ENCODE measurements at places on chromosomes 7 and 10.

GRCh38 chr7:92973293-92973731 lies 136.9 kb upstream of the CDK6 start:
- DNase-seq = no peak

DNA sequence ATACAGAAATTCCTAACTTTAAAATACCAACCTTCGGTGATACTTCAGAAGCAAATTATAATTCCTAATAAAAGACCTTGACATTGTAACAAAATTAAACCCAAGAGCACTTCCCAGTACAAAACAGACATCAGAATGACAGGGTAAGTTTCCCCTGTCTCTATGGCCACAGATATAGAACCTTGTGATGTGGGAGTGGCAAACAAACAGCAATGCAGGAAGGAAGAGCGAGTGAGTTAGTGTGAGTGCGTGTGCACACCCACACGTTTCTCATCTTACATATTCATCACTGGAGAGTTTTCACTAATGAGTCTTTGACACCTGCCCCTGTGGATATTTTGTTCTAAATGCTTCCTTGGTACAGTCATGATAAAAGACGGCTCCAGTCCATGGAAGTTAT lies 72.2 kb downstream of the VWC2 start:
- no peak for DNase-seq

- no peak for DNase-seq
Observed at GRCh38 chr10:95987685-95988426, 55.5 kb upstream of the CCNJ start.

- DNase-seq = no peak
Observed at GRCh38 chr10:27223964-27224363, 16.6 kb downstream of the ACBD5 start.

DNA sequence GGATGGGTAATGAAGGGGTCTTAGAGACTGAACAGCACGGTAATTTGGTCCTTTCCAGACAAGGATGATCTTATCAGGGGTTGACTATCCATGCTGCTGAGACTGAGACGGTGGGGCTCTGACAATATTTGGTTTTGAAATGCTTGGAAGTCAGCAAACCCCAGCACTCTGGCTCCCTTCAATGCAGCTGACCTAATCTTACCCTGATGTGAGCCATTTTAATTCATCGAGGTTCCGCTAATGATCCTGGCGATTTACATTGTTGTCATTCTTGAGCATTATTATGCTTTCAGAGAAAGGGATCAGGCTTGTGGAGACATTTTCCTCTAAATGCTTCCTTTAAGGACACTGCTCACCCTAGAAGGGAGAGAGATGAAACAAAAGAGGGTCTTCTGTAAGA lies 114.6 kb upstream of the BMPER start:
- DNase-seq = no peak

DNA sequence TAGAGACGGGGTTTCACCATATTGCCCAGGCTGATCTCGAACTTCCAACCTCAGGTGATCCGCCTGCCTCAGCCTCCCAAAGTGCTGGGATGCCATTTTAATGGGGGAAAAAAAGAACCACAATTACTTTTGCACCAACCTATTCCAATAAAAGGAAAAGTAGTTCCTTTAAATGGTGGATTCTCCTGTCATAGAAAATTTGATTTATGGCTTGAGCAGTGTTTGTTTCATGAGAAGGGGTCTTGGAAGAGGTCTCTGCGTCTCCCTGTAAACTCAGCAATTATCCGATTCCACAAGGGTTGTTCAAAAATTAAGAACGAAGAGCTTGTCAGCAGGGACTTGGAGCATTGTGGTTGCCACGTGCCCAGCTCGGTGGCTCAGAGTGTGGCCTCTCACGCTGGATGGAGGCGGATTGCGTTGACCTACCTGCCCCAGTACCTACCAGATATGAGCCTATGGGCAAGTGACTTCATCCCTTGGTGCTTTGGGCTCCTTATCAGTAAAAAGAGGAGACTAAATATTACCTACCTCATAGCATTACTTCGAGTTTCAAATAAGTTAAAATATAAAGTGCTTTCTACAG lies 2.8 kb upstream of the TRIP6 start:
- peak; percentile 12 for DNase-seq

DNA sequence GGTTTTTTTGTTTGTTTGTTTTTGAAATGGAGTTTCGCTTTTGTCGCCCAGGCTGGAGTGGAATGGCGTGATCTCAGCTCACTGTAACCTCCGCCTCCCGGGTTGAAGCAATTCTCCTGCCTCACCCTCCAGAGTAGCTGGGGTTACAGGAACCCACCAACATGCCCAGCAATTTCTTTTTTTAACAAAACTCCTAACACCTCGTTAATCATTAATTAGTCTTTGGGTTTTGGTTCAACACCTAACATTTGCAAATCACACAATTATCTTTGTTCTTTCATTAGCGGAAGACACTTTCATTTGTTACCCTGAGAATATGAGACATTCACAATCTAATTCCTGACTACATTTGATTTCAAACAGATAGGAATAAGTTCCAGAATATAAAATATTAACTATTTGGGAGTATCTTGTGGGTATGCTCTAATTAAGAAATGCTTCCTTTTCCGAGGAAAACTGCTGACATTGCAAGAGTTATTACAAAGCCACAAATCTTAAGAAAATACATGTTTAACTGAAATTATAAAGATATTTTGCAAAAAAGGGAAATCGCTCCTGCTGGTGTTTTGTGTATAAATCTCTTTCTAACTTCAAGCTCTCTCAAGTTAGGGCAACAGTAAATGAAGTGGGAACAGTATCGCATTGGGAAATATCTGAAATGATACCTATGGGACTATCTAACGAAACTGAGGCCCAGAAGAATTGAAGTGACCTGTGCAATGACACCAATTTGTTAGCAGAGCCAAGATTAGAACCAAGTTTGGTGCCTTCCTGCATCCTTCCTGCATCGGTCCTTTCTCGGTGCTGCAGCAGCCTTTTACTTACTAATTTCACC lies 1.2 kb upstream of the LSM8 start:
- no peak for DNase-seq

- peak; percentile 32 for DNase-seq
Observed at GRCh38 chr10:27482984-27483956, 20.8 kb upstream of the RAB18 start.

- peak; percentile 81 for DNase-seq
Observed at GRCh38 chr7:134458341-134458805, 527 bp downstream of the AKR1B1 start.

DNA sequence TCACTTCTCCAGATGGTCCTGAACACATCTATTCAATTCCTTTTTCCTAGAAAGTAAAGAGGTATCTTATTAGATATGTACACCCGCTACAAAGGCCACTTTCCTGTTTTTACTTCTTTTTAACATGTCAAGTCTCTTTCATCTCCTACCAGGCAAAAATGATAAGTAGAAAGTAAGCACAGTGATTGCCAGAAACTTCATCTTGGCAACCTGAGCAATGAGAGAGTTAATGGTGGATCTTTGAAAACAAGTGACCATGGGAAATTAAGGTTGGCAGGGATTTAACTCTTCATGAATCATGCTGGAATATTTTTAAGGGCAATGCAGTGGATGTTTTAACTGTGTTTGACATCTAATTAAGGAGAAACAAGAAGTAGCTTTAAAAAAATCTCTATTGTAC lies 2.7 kb downstream of the SEMA3A start:
- no peak for DNase-seq

DNA sequence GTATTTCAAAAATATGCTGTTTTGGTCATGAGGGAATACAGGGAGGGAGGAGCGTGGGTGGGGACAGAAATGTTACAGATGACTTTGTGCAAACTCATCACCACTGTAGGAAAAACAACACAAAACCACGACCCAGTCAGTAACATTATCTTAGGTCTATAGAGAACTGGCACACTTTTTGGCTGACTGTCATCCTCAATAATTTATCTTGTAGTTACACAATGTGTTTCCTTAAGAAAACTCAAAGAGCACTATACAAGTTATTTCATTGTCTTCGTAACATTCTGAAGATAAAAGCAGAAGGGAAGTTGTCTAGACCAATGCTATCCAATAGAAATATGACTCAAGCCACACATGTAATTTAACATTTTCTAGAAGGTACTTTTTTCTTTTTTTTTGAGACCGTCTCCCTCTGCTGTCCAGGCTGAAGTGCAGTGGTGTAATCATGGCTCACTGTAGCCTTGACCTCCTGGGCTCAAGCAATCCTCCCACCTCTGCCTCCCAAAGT lies 16.9 kb upstream of the CDK14 start:
- DNase-seq = no peak

GRCh38 chr7:102843850-102844249 lies 69.0 kb upstream of the LRRC17 start:
- no peak for DNase-seq

DNA sequence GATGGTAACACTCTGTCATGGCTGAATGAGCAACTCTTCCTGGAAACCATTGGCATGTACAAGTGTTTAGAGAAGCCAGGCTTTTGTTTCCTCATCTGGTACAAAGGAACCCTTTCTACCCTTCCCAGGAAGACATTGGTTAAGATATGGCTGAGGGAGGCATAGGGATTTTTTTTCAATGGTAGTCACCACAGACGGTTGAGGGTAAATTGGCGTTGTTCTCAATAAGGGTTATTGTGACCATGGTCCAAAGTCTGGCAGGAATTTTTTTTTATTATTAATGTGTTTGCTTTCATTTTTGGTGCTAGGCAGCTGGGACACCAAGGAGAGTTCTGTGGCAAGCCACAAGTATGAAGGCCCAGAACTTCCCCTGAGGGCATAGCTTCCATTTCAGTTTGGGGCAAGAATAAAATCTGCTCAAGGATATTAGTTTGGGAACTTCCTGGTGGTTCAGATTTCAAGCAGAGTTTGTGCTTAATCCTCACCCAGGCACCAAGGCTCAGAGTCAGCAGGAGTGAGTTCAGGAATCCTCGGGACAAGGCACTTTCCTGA lies at the start of gene PLEKHS1:
TSS of gene PLEKHS1 (plus strand) at position 502 of the 552 bp plus-strand sequence. CDS start 3,596 bp downstream, outside the sequence.
- no peak for DNase-seq

GRCh38 chr7:33562996-33563395 lies 342.3 kb upstream of the BMPER start:
- no peak for DNase-seq

DNA sequence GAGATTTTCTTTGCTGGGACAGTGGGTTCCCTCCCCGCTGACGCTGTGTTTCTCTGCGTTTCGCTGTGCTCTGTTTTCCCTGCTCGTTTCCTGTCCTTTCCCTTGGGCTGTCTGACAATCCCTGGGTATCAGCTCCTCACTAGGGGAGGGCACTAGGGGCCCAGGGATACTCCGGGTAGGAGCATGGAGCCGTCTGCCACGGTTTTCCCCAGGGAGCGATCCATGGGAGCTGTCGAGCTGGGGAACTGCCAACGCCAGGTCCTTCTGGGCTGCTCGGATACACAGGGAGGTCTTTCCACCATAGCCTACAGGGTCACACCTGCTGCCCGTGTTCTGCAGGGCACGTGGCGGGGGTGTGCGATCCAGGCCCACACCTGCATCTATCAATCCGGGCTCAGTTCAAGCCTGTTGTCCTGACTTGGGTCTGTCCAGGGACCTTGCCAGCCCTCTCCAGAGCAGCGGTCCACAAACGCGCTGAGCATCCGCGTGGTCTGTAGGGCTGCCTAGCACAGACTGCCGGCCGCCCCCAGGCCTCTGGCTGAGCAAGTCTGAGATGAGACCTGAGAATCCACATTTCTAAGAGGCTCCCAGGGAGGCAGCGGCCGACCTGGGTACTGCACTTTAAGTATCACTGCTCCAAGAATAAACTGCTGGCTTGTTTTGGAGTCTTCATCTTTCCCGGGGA lies 263.1 kb downstream of the ELFN1 start:
- DNase-seq = peak; percentile 91

DNA sequence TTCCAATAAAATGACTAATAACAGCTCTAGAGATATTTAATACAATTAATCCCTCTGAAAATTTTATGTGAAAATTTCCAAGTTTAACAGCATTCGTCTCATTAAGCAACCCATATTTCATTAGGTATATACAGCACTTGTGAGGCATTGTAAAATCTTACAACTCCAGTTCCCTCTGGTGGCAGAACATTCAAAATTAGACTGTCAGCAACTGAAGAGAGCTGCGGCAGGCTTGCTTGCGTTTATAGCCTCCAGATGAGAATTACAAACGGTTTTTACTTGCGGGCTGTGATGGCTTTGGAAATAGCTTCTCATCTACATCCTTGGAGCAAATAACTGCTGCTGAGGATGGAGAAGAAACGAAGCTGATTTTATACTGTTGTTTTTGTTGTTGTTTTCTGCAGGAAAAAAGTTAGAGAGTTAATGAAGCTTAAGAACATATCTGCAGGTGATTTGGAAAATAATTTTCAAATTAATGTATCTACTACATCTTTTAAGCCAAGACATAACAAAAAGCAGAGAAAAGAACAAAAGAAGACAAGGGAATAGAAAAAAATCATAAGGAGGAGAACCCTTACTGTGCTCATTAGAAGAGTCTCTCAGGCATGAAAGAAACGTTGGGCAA lies 171.3 kb downstream of the MAGI2 start:
- DNase-seq = peak; percentile 52

Data from D341Med (cell line).